ENCODE measurements at places on chromosomes 16 and 17.

DNA sequence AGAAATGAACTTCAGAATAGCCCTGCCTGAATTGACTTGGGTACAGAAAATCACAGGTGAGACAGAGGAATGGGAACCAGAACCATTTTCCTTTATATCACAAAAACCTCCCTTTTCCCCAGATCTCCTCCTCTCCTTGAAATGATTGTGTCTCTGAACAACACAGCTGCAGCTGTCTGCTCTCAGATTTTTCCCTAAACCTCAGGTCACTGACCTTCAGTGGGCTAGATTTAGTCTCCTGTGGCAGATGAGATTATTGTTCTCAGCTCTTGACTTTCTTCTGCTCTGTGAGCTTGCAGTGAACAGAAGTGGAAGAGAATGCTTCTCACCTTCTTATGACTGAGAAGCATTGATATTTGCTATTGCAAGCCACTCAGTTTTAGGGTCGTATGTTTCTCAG, 92.3 kb upstream of the FAM20A start:
- DNase-seq, result no peak

GRCh38 chr17:72822358-72823023, 270.0 kb downstream of the SLC39A11 start:
- DNase-seq, result no peak

- no peak for DNase-seq
Observed at GRCh38 chr16:89001117-89002027, 24.4 kb upstream of the CBFA2T3 start.

- DNase-seq, result no peak
Observed at GRCh38 chr17:72176951-72177660, 56.3 kb downstream of the SOX9 start.

DNA sequence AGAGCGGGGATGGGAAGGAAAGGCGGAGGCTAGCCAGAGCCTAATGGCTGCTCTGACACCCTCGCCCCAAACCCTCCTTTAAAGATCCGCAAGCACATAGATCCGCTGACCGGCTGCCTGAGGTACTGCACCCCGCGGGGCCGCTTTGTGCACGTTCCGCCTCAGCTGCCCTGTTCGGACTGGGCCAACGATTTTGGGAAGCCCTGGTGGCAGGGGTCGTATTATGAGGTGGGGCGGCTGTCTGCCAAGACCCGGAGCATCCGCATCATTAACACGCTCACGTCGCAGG, 663 bp downstream of the CYB5D1 start:
- DNase-seq, result no peak

DNA sequence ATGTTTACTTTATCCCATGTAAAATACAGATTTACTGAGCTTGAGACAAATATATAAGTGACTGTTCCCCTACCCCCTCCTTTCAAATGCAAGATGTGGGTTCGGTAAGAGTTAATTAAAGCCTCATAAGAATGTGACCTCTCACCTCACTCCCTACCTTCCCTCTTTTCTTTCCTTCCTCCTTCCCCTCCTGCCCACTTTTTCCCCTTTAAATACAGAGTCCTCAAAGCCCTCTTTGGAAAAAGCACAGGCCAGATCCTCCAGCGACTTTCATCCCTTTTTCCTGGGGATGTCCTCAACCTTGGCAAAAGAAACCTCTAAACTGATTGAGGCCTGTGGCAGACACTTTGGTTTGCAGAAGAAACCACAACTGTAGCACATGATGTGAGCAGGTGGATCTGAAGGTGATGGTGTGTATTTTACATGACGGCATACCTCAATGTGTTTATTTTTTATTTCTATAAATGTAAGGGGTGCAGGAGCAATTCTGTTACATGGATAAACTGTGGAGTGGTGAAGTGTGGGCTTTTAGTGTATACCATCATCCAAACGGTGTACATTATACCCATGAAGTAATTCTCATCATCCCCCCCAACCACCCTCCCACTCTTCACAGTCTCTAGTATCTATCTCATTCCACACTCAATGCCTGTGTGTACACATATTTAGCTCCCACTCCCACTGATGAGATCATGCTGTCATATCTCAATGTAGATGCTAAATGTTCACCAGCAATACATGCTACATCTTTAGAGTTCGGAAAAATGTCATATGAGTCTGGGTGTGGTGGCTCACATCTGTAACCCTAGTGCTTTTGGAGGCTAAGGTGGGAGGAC, 77.7 kb downstream of the XYLT1 start:
- DNase-seq, result no peak

GRCh38 chr17:36859003-36859300, 78.3 kb upstream of the LHX1 start:
- DNase-seq, result no peak

DNA sequence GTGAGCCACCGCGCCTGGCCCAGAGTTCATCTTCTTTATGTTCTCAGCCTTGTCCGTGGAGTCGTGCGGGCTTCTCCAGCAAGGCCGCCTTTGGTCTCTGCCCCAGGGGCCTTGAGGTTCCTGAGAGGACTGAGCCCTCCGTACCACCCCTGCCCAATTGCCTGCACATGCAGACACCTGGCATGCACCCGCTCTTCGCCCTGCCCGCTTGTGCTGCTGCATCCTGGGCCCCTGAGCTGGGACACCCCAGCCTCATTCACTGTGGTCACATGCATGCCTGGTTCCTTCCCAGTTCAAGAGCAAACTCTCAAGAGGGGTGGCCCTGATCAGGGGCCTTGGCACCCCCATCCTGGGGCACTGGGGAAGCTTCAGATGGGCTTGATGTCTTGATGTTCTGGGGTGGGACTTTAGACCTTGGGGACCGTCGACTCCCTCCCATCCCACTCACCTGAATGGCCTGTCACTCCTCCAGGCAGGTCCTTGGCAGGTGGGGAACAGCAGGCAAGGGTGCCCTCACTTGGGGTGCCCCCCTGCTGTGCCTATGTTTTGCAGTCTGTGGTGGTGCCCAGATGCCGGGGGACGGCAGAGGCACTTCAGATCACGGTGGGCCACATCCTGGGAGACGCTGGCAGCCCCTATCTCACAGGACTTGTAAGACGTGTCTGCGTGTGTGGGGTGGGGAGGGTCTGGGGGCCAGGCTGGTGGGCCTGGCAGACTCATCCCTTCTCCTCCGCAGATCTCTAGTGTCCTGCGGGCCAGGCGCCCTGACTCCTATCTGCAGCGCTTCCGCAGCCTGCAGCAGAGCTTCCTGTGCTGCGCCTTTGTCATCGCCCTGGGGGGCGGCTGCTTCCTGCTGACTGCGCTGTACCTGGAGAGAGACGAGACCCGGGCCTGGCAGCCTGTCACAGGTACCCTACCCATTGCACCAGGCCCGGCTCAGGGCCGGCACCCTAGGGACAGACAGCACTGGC, 12.7 kb upstream of the SPNS2 start:
- peak; percentile 31 for DNase-seq

DNA sequence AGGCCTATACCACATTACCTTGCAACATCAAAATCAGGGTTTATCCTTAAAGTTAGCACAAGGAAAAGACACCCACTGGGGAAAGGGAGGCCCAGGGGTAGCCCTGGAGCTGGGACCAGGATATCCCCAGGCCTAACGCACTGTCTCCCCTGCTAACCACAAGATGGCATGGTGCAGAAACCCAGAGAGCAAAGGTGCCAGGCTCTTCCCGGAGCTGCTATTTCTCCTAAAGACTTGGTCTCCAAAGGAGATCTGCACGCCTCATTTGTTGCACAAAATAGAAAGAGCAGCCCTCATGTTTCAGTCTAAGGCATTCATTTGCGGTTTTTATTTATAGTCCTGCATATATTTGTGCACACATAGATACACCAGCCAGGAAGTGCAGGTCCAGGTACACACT, 408.6 kb downstream of the SOX9 start:
- no peak for DNase-seq

DNA sequence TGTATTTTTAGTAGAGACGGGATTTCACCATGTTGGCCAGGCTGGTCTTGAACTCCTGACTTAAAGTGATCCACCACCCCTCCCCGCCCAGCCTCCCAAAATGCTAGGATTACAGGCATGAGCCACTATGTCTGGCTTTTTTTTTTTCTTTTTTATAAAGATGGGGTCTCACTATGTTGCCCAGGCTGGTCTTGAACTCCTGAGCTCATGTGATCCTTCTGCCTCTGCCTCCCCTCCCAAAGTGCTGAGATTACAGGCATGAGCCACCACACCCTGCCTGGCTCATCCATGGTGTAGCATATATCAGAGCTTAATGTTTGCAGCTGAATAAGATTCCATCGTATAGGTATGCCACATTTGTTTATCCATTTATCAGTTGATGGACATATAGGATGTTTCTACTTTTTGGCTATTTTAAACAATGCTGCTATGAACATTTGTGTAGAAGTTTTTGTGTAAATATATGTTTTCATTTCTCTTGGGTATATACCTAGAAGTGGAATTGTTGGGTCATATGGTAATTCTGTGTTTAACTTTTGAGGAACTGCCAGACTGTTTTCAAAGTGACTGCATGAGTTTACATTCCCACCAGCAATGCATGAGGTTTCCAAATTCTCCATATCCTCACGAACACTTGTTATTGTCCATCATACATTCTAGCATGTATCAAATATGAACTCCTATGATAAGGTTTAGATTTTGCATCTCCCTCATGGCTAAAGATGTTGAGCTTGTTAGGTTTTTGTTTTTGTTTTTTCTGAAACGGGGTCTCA, 55.7 kb upstream of the HAS3 start:
- DNase-seq, result no peak

Measured in stimulated activated CD8-positive, alpha-beta memory T cell treated with anti-CD3 and anti-CD28 coated beads, Interleukin-2, amount 100 ng/mL, for 1 hour (primary cell).